ENCODE measurements at places on chromosomes 1 and 21.

- DNase-seq = no peak
These were observed 228.5 kb upstream of the JUN start for GRCh38 chr1:59012378-59012777.

DNA sequence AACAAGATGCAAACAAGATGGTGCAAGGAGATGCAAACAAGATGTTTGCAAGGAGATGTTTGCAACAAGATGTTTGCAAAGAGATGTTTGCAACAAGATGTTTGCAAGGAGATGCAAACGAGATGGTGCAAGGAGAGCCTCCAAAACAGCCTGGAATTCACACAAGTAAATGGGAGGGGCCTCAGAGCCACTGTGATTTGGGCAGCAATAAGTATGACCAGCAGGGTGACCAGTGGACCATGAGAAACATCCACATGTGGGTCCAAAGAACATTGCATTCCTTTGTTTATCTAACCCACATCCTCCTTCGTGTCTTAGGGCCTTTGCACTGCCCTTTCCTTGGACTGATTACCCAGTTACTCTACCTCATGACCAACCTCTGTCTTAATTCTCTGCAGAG, 162.9 kb downstream of the PLPP3 start:
- no peak for DNase-seq

- no peak for DNase-seq
These were observed 48.7 kb upstream of the DMRTA2 start for GRCh38 chr1:50471967-50472366.

- DNase-seq = no peak
These were observed 6.5 kb upstream of the ATP1A2 start for GRCh38 chr1:160108888-160109662.

- no peak for DNase-seq
These were observed 47.3 kb downstream of the ST6GALNAC3 start for GRCh38 chr1:76121850-76122249.

- DNase-seq = no peak
These were observed 773 bp upstream of the RCC2 start for GRCh38 chr1:17440074-17440826.

GRCh38 chr1:188122646-188123045, 1293.9 kb downstream of the PLA2G4A start:
- no peak for DNase-seq

- no peak for DNase-seq
These were observed 74.3 kb downstream of the MPZL1 start for GRCh38 chr1:167795810-167796740.

GRCh38 chr1:164675342-164675904, 116.4 kb downstream of the PBX1 start:
- DNase-seq = no peak

GRCh38 chr1:182304218-182304617, 87.4 kb downstream of the GLUL start:
- no peak for DNase-seq
